Suprapubic skin (tissue), 4 donors: ENCODE measurements at places on chromosomes 2 and 18.

DNA sequence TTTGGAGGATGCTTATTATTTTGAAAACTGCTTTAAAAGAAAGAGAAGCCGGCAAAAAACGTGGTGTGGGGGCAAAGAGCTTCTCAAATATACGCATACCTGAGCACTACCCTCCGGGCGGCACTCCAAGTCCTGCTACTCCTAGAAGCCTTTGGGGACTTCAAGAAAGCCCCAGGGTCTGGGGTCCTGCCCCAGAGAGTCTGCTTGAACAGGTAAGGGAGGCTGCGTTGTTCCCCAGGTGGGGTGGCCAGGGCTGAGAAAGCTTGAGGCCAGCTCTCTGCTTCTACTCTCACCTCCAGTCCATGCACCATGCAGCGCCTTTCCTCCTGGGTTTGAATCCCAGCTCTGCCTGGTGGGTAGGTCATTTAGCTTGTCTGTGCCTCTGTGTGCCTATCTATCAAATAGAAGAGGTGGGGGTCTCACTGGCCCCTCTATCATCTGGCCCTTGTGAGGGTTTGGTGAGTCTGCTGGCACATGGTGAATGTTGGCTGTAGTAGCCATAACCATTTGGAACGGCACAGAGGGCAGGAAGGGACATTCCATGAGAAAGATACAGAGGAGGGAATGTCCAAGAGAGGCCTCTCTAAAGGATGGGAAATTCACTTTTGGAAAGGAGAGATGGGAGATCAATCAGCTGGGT is 19.5 kb downstream of the MALL start:
- no peak for DNase-seq

DNA sequence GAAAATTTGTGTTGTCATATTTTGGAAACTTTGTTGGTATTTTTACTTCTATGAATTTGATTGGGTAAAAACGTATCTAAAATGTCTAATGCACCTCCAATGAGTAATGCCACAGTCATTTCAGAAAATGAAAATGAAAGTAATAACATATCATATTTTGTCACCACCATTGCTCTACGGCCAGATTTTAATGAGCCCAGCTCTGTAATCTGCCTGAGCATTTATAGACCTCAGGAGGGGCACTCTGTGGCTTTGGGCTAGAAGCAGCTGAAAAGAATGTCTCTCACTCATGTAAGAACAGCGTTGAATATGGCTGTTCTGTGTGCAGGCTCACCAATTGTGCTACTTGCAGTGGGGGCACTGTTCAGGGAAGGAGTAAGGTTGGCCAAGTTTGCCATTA is 32.7 kb upstream of the ABCA12 start:
- DNase-seq: no peak

- no peak for DNase-seq
Observed at GRCh38 chr2:33670392-33670937, 71.4 kb upstream of the FAM98A start.

- DNase-seq: no peak
Observed at GRCh38 chr2:132901661-132902060, 231.7 kb upstream of the LYPD1 start.

GRCh38 chr2:167398873-167399272 is 510.6 kb downstream of the XIRP2 start:
- no peak for DNase-seq

DNA sequence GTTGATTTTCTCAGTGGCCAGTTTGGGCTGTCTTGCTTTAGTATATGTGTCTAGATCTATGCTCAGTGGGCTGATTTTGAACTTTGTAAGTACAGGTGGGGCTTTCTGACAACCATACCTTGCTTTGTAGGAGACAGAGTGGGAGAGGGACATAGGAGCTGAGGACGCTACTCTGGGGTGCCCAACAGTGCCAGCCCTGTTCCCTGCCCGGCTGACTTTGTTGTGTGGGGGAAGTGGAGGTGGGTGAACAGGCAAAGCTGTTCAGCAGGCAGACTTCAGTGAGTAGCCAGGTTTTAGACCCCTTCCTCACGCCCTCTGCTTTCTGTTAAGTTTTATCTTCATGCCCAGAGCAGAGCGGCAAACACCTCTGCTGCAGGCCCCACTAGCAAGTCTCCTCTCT is 44.2 kb upstream of the DOCK10 start:
- no peak for DNase-seq

DNA sequence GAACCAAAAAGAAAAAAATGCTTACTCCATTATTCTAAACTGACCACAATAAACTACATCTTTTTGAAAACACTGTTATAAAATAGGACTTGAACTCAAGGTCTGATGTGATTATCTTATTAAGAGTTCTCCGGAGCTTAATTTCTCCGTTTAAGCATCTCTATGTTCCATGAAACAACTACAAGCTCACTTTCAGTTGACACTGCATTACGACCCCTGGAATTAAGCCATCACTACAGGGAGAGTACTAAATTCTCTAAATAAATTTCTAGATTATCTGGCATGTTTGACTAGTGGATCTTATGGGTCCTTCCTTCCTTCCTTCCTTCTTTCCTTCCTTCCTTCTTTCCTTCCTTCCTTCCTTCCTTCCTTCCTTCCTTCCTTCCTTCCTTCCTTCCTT is 249.0 kb downstream of the IKZF2 start:
- DNase-seq: no peak
